Sigmoid colon (tissue), 7 donors: ENCODE measurements at places on chromosomes 16 and 17. TPM values are rescaled to one million over a fixed set of nuclear protein-coding genes. Genes with fewer than 3 reads are reported as not detected.

DNA sequence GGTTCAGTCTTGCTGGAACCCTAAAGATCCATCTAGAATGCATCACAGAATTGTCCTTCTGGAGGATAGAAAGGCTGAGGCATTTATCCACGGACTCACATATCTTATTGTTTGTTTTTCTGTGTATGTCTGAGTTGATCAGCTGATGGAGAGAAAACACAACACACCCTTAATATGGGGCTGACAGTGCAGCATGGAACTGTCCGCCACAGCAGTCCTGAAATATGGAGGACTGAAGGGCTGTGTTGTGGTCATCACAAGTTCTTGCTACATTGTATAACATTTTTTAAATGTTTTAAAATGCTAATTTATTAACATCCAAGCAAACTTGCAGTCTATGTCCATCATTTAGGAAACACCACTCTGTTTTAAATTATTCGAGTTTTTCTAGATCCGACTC lies 448.9 kb upstream of the ERCC4 start:
- no peaks in the 10 kb centered on the region for H3K36me3 ChIP-seq
- no peaks in the 10 kb centered on the region for H3K4me1 ChIP-seq
- H3K27ac ChIP-seq, result no peak overlapping the region
- no peak for DNase-seq
- H3K27me3 ChIP-seq, result no peaks in the 10 kb centered on the region

DNA sequence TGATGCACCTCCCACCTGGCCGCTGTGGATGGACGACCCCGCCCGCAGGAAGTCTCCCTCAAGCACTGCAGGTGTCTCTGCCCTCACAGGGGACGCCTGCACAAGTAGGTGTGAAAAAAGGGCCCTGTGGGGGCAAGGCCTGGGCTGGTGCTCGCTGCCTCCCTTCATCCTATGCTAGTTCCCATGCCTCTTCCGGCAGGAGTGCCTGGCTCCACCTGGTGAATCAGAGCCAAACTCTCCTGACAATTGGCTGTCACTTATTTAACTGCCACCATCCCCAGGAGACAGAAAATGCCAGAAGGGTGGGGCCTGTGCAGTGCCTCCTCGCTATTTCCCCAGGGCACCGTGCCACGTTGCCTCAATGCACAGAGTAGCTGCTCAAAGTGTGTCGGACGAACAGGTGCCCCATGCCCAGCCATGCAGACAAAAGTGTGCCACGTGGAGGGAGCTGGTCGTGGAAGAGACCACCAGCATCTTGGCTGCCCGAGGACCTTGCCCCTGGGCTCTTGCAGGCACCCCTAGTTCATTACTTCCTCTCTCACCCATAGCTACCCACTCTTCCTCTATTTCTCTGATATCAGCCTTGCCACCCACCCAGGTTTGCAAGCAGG lies 170.7 kb downstream of the SEC14L1 start:
- no peak overlapping the region for H3K4me3 ChIP-seq
- H3K36me3 ChIP-seq, result no peaks in the 10 kb centered on the region
- H3K27ac ChIP-seq, result no peak overlapping the region
- DNase-seq, result peak; percentile 47
- peaks cover 50% of the 10 kb centered on the region for H3K4me1 ChIP-seq
- H3K27me3 ChIP-seq, result no peaks in the 10 kb centered on the region

The CACNG1 gene
- polyA plus RNA-seq, result not detected

The ARSG gene
- 2.0 TPM for polyA plus RNA-seq

GRCh38 chr17:17540278-17540906 lies 44.2 kb upstream of the RASD1 start:
- H3K4me1 ChIP-seq, result peaks cover 26% of the 10 kb centered on the region
- H3K4me3 ChIP-seq, result no peak overlapping the region
- no peaks in the 10 kb centered on the region for H3K27me3 ChIP-seq
- H3K27ac ChIP-seq, result no peak overlapping the region
- H3K36me3 ChIP-seq, result no peaks in the 10 kb centered on the region
- DNase-seq, result no peak

DNA sequence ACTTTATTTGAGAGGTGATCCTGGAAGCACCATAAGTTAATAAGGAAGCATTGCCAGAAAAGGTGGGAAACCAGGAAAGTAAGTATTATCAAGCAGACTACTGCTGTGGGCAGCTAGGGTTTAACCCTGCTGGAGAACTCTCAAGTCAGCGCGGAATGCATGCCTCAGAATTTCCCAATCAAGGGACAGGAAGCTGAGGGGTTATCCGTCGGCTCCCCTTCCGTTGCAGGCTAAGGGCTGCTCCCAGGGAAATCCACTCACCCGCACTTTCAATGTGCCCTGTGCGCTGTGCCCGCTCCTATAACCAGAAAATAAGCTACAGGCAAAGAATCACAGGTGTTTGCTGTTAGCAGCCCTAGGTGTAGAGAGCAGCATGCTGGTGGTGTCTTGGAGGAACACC lies 138.5 kb upstream of the CACNG3 start:
- peaks cover 4% of the 10 kb centered on the region for H3K36me3 ChIP-seq
- H3K4me1 ChIP-seq, result peaks cover 5% of the 10 kb centered on the region
- H3K27ac ChIP-seq, result no peak overlapping the region
- DNase-seq, result peak; percentile 11
- no peaks in the 10 kb centered on the region for H3K27me3 ChIP-seq

GRCh38 chr16:19123535-19124178 lies 9.9 kb downstream of the ITPRIPL2 start:
- H3K4me3 ChIP-seq, result no peak overlapping the region
- peaks cover 15% of the 10 kb centered on the region for H3K4me1 ChIP-seq
- H3K27ac ChIP-seq, result no peak overlapping the region
- DNase-seq, result no peak
- H3K27me3 ChIP-seq, result no peaks in the 10 kb centered on the region
- H3K36me3 ChIP-seq, result peaks cover 7% of the 10 kb centered on the region

DNA sequence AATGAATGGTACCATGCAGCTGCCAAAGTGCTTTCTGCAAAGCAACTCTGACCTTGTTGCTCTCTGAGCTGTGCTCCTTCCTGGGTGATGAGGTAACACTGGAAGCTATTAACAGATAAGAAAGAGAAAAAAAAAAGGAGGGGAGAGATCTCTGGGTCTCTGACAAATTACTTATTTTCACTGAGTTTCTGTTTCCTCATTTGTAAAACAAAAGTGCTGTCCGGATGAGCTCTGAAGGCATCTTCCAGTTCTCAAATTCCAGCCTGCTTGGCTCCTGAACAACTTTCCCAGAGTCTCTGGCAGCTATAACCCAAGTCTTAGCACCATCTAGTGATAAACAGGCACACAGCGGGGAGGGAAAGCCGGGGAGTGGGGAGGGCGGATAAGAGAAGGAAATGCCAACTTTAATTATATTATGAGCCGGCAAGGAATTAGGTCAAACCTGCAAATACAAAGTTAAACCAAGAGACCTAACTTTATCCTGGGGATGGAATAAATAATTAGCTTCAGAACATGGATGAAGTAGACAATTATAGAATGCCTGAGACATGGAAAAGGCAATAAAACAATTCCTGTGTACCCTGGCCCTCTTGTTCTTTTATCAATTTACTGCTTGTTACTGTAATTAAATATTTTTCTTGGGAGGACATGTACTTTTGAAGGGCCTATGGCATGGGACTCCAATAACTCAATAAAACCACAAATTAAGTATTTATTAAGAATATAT lies 61.3 kb upstream of the KIFC3 start:
- peak; percentile 83 for DNase-seq
- no peak overlapping the region for H3K27ac ChIP-seq
- H3K4me3 ChIP-seq, result no peak overlapping the region
- no peaks in the 10 kb centered on the region for H3K36me3 ChIP-seq
- no peaks in the 10 kb centered on the region for H3K4me1 ChIP-seq

DNA sequence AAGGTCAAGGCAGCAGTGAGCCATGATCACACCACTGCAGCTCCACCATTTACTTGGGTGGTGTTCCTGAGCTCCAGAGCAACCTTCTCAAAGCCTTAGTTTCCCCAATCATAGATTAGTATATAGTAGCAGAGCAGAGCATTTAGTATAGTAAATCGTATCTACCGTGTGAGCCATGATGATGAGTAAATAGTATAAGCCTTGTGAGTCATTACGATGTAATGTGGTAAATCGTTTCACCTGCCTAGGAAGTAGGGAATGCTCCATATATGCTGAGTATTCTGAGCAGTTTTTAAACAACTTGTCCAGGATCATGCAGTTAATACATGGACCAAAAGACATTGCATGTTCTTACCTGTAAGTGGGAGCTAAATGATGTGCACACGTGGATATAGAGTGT lies 66.4 kb downstream of the SCNN1B start:
- no peak for DNase-seq
- H3K27me3 ChIP-seq, result no peaks in the 10 kb centered on the region
- H3K36me3 ChIP-seq, result no peaks in the 10 kb centered on the region
- no peaks in the 10 kb centered on the region for H3K4me1 ChIP-seq
- H3K27ac ChIP-seq, result no peak overlapping the region
- no peak overlapping the region for H3K4me3 ChIP-seq

The NTN3 gene
- polyA plus RNA-seq, result 0.13 TPM

GRCh38 chr17:67574658-67575293 lies 143.0 kb upstream of the NOL11 start:
- no peaks in the 10 kb centered on the region for H3K27me3 ChIP-seq
- H3K36me3 ChIP-seq, result no peaks in the 10 kb centered on the region
- H3K27ac ChIP-seq, result no peak overlapping the region
- H3K4me3 ChIP-seq, result no peak overlapping the region
- peak; percentile 21 for DNase-seq

DNA sequence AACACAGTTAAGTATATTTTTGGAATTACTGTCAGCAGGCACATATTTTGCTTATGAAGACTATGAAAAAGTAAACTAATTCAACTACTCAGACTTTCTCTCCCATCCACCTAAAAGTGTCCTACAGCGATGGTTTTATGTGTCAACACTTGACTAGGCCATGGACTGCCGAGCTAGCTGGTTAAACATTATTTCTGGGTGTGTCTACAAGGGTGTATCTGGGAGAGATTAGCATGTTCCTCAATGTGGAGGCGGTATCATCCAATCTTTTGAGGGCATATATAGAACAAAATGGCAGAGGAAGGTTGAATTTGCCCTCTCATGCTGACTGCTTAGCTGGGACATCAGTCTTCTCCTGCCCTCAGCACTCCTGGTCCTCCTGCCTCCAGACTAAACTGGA lies 82.7 kb upstream of the CDYL2 start:
- no peak overlapping the region for H3K4me3 ChIP-seq
- H3K27ac ChIP-seq, result no peak overlapping the region
- no peaks in the 10 kb centered on the region for H3K4me1 ChIP-seq
- H3K36me3 ChIP-seq, result no peaks in the 10 kb centered on the region

The PARD6A gene
- 8.3 TPM for polyA plus RNA-seq

DNA sequence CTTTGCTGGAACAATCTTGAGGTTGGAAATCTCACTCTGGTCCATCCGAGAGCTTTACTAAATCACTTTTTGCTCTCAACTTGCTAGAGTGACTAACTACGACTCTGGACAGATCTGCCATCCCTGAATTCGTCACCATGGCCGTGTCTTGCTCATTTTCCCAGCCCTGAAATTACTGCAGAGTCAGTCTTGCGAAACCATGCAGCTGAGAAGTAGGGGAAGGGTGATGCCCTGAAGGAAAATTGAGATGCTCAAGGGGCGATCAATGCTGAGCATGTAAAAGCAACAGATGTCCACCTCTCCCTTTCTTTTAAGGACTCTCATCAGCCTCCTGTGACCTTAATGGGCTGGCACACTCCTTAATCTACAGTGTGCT lies 18.8 kb downstream of the PCTP start:
- H3K27me3 ChIP-seq, result no peaks in the 10 kb centered on the region
- H3K4me1 ChIP-seq, result peaks cover 21% of the 10 kb centered on the region
- H3K36me3 ChIP-seq, result peaks cover 22% of the 10 kb centered on the region
- H3K4me3 ChIP-seq, result no peak overlapping the region
- DNase-seq, result peak; percentile 73
- peak overlapping the region; percentile 48 for H3K27ac ChIP-seq

- no peak overlapping the region for H3K27ac ChIP-seq
- no peak overlapping the region for H3K4me3 ChIP-seq
- no peaks in the 10 kb centered on the region for H3K36me3 ChIP-seq
- no peak for DNase-seq
- no peaks in the 10 kb centered on the region for H3K4me1 ChIP-seq
- no peaks in the 10 kb centered on the region for H3K27me3 ChIP-seq
These were observed 188.4 kb upstream of the MAF start for GRCh38 chr16:79788949-79789348.

The KRT17 gene
- not detected for polyA plus RNA-seq

GRCh38 chr16:29806099-29806579 lies at the start of gene MAZ:
TSS of gene MAZ (plus strand) at chr16:29806529. CDS start at chr16:29806702, 173 bp downstream.
- peaks cover 5% of the 10 kb centered on the region for H3K36me3 ChIP-seq
- peaks cover 45% of the 10 kb centered on the region for H3K4me1 ChIP-seq
- no peaks in the 10 kb centered on the region for H3K27me3 ChIP-seq
- H3K4me3 ChIP-seq, result peak within 1 kb of the TSS; percentile 70
- DNase-seq, result no peak
- peak within 1 kb of the TSS; percentile 96 for H3K27ac ChIP-seq

DNA sequence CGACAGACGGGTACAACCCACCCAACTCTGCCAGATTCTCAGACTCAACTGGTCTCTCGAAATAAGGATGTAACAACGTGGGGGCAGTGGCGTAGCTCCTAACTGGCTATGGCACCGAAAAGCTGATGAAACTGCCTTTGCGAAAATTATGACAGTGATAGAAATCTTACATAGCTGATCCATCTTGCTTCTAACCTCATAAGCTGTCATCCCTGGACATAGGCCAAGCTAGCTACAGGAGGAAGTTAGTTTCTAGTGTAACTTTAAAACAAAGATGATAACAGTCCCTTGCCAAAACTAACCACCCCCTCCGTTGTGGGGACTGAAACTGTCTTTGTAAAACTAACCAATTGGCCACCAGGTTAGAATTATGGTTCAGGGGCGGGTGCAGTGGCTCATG lies 220.1 kb downstream of the SLC39A11 start:
- no peak overlapping the region for H3K27ac ChIP-seq
- no peak overlapping the region for H3K4me3 ChIP-seq
- H3K4me1 ChIP-seq, result no peaks in the 10 kb centered on the region
- no peak for DNase-seq
- no peaks in the 10 kb centered on the region for H3K27me3 ChIP-seq

DNA sequence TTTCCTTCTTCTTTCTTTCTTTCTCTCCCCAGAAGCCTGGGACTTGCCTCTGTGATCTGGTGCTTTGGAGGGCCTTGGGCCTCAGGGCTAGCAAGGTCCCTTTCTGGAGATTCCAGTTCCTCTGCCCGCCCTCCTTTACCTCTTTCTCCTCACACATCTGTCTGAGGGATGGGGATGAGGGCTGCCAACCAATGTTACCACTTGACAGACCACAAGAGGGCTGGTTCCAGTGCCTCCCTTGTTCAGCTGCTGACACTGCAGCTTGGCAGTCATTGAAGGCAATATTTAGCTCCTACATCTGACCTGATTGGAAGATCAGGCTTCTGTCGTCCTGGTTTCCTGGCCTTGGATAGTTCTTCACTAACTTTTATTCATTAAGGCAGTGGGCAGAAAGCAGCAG lies 3.6 kb upstream of the ZNF652 start:
- no peak overlapping the region for H3K27ac ChIP-seq
- H3K27me3 ChIP-seq, result no peaks in the 10 kb centered on the region
- H3K36me3 ChIP-seq, result no peaks in the 10 kb centered on the region
- H3K4me1 ChIP-seq, result peaks cover 8% of the 10 kb centered on the region
